ENCODE measurements at places on chromosomes 7 and 10.

GRCh38 chr10:11705722-11706121, 36.5 kb upstream of the ECHDC3 start:
- no peak for DNase-seq

GRCh38 chr7:148838905-148839304, 45.2 kb downstream of the EZH2 start:
- no peak for DNase-seq

DNA sequence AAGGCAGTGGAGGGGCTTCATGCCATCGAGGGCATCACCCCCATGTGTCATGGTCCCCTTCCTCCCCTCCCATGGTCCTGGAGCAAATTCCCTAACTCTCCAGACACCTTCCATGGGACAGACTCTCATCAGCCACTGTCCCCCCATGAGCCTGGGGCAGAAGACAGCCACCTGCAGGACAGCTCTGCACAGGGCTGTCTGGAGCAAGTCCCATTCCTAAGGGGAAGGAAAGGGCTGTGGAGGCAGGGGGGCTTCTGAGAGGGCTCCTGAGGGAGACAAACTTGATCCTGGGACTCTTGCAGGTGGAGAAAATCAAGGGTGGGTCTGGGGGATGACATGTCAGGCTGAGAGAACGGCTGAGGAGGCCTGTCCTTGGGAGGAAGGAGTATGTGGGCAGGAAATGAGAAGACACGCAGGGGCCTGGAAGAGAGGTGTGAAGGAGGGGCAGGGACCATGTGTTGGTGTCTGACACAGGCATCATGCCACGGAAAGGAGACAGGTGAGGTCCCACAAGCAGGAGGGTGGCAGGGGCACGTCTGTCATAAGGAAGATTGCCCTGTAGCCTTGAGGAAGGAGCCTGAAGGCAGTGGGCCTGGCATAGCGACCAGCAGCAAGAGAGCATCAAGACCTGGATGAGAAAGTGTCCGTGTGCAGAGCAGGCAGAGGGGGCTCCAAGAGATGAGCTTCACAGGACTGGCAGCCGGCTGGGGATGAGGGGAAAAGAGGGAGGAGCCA, 14.4 kb upstream of the GDF10 start:
- DNase-seq: no peak

DNA sequence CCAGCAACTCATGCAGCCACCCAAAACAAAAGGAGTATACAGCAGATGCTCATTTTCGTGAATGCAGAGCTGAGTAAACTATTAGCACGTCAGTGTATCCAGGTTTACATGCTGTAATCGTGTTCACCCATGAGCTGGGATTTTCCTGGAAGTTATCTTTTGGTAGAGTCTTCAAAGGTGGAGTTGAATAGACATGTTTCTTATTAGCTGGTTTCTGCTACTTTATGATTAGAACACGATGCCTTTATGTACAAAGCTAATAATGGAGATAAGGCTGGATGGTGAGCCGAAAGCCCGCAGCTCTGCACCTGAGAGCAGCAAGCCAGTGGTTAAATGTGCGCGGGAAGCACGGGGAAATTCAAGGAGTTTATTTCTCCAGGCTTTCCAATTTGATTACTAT, 123.8 kb downstream of the ADARB2 start:
- DNase-seq: no peak

- no peak for DNase-seq
These were observed 208.6 kb upstream of the KIAA1217 start for GRCh38 chr10:24000271-24000813.

GRCh38 chr10:63689768-63690167, 168.6 kb downstream of the REEP3 start:
- no peak for DNase-seq

DNA sequence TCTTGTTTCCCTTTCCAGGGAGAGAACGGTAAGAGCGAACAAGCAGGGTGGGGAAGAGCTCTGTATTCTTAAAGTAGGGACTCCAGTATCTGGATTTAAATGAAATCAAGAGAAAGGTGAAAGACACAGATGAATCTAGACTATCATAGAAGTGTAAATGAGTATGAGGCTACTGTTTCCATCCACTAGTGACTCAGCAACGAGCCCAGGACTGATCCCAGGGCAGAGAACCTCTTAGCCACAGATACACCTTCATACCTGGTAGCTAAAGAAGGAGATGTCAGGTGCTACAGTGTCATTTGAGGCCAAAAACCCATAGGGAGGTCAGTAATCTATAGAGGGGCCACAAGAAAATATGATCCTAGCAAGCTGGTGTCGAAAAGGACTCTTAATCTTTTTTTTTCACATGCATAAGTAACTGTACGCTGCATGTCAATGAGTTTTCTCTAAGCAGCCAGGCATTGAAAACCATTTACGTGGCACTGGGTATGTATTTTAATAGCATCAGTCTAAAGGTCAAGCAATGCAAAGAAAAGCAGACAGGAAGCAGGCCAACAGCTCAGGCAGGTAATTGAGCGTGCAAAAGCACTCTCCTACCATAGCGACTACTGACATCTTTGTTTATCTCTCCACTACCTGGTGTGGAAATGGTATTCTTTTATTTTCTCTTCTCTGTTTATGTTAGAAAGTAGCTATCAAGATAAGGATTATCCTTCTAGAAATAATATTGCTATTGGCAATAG, 91.5 kb upstream of the EGR2 start:
- DNase-seq: no peak

DNA sequence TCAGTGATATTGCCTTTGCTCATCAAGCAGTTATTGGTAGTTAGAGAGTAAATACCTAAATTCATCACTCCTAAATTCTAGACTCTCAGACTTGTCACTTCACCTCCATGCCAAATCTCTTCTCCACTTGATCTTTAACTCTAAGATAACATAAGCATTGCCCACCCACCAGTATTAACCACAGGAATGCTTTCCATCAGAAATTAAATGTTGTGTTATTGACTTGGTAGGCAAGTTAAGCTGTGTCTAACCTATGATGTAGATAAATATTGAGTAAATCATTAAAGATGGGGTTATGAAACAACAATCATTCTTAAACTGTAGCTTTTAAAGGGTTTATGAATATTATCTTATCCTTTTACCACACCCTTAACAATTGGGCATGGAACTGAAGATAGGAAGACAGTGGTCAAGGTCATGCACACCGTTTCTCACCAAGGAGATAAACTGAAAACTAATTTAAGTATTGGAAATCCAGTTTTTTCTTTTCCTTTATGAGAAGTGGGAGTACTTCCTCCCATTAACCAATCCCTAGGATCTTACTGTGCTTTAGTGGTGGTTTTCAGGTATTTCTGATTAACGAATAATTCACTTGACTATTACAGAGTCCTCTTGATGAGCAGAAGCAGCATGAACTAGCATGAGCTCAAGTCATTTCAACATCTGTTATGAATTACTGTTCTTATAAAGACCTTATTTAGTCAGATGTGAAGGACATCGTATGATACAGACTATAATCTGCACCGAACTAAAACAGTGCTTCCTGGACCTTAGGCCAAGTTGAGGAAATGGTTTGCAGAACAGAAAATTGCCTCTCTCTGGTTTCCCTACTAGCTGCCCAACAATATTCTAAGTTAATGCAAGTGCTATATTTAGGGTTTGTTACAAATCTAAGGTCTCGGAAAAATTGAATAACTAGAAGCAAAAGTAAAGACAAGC, 142.0 kb downstream of the LCOR start:
- no peak for DNase-seq

- DNase-seq: no peak
These were observed 18.7 kb downstream of the RSU1 start for GRCh38 chr10:16798571-16798970.

DNA sequence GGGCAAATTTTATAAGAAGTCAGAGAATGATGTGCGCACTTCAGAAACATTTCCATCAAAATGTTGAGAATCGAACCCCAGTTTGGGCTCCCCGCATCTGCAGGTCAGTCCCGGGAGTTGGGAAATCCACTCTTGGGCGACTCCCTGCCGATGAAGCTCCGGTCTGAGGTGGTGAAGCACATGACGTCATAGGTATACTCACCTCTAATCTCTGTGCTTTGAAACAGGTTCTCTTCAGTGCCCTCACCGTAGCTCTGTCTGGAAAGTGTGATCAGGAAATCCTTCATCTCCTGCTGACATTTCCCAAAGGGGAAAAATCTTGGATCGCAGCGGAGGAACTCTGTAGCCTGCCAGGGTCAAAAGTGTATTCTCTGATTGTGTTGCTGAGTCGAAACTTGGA, 138.5 kb downstream of the ABCA13 start:
- no peak for DNase-seq

- no peak for DNase-seq
These were observed 989.3 kb downstream of the LRMDA start for GRCh38 chr10:76420725-76421124.

DNA sequence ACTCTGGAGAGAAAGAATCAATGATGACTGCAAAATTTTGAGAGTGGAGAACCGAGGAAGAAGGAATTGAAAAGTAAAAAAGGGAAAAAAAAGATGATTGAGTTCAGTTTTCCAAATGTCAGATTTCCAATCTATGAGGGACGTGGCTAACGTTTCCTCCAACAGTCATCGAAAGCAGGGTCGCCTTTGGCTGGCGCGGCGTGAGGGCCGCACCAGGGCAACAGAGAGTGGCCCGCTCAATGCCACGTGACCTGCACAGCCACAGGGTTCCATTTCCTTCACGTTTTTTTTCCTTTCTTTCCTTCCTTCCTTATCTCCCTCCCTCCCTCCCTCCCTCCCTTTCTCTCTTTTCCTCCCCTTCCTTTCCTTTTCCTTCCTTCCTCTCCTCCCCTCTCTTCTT, 101.9 kb downstream of the WDR37 start:
- DNase-seq: no peak

DNA sequence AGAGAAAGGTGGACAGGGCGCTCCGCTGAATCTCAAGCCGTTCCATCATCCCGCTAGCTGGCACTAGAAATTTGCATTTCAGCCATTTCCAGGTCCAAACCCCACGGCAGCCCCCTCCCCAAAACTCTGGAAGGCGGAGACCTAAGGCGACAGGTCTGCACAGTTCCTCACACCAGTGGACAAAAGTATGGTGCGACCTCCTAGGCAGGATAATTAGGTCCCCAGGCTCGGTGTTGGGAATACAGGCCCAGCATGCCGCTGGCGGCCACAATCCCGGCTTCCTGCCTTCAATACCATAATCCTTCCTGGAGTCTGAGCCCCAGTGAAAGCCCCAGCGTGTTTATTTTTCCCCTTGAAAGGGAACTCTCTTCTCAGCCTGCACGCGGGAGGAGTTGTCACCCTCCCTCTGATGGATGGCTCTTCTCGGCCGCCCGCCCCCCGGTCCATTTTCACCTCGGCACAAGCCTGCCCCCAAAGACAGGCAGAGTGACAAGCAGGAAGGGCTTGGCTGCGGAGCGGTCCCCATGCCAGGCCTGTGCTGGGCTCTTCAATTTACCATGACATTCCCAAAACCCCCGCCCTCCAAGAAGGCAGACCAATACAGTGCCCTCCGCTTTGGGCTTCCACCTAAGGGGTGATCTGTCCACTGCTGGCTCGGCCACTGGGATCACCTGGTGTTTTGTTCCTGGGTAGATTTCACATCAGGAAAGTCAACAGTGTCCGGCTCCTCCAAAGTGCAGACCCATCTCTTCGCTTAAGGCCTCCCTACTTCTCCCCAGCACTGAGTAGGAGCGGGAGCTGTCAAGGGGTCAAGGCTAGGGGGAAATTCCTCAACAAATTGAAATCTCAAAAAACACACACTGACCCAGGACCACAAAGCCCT, 2.2 kb downstream of the FGFR2 start:
- DNase-seq: no peak

DNA sequence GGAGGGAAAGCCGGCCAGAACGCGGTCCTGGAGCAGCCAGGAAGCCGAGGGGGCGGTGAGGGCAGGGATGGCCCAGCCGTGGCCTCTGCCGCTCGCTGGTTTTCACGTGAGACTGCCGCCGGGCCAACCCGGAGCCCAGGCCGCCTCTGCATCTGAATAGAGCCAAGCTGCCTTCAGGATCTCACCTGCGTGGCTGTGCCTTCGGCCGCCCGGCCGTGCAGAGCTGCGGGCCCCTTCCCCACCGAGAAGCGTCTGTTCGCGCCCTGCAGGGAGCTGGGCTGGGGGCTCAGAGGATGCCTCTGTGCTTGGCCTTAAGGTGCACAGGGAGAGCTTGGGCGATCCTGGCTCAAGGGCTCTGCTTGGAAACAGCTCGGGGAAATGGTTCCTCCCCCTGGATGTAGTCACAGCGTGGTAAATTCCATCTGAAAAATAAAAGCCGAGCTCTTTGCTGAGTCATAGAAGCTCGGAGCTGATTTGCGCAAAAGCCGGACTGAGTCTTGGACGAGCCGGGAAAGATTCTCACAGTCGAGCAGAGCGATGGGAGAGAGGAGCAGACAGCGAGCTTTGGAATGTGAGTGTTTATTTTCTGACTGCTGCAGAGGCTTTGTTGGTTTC, at the start of gene JAKMIP3:
Gene JAKMIP3, plus strand, starts transcription at position 456 of the 615 bp plus-strand sequence. CDS start 38,863 bp downstream, outside the sequence.
- no peak for DNase-seq

DNA sequence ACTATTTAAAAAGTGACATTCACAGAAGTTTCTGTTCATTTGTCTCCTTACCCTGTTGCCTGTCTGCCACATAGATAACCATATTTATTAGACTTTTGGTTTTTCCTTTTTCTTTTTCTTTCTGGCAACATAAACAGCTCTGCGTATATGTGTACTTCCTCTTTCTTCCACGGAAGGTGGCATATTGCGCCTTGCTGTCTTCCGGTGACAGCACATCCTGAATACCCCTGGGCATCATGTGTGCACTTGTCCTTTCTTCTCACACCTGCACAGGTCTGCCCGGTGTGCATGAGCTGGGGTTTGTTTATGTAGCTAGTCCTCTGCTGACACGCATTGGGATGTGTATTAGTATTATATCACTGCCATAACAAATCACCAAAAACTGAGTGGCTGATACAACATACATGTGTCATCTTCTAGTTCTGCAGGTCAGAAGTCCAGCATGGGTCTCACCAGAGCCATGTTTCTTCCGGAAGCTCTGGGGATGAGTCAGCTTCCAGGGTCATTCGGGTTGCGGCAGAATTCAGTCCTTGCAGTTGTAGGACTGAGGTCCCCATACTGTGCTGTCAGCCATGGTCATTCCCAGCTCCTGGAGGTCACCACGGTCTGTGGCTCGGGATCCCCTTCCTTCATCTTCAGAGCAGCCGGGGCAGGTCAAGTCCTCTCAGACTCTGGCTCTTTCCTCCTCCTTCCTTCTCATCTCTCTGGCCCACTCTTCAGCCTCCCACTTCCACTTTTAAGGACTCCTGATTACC, 596.0 kb upstream of the FOXK1 start:
- no peak for DNase-seq

Data from stimulated activated CD8-positive, alpha-beta memory T cell treated with anti-CD3 and anti-CD28 coated beads, Interleukin-7, amount 100 ng/mL, for 1 hour (primary cell).